ENCODE measurements at places on chromosomes 2 and 18. TPM values are rescaled to one million over a fixed set of nuclear protein-coding genes. Genes with fewer than 3 reads are reported as not detected.

ARID5A gene
- total RNA-seq: 17.6 TPM

IKZF2 gene
- total RNA-seq: 11.1 TPM

DNA sequence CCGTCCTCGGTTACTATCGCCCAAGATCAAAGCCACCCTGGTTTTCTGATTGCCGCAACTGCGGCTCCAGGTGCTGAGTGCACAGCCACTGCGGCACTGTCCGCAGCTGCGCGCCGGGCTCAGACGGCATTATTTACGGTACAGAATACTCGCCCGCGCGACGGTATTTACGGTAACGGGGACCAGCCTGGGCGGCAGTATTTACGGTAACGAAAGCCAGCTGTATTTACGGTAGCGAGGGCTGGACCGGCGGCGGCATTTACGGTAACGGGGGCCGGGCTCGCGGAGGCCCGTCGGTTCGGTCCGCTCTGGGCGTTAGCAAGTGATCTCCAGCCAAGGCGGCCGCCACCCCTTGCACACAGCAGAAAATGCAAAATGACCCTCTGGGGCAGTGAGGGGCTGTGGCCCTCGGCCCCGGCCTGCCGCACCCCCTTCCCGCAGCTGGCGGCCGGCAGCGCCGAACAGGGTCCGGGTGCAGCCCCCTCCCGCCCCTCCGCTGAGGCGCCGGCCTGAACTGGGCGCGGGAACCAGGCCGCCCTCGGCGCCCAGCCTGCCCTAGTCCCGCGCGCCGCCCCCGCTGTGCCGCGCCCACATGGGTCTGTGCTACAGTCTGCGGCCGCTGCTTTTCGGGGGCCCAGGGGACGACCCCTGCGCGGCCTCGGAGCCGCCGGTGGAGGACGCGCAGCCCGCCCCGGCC is at the start of gene GNAL:
TSS of gene GNAL (plus strand) at position 293 of the 697 bp plus-strand sequence. CDS start at position 593, 300 bp downstream.
- peak; percentile 83 for DNase-seq

GRCh38 chr2:97731274-97732020 is 18.1 kb downstream of the ZAP70 start:
- no peak for DNase-seq

DNA sequence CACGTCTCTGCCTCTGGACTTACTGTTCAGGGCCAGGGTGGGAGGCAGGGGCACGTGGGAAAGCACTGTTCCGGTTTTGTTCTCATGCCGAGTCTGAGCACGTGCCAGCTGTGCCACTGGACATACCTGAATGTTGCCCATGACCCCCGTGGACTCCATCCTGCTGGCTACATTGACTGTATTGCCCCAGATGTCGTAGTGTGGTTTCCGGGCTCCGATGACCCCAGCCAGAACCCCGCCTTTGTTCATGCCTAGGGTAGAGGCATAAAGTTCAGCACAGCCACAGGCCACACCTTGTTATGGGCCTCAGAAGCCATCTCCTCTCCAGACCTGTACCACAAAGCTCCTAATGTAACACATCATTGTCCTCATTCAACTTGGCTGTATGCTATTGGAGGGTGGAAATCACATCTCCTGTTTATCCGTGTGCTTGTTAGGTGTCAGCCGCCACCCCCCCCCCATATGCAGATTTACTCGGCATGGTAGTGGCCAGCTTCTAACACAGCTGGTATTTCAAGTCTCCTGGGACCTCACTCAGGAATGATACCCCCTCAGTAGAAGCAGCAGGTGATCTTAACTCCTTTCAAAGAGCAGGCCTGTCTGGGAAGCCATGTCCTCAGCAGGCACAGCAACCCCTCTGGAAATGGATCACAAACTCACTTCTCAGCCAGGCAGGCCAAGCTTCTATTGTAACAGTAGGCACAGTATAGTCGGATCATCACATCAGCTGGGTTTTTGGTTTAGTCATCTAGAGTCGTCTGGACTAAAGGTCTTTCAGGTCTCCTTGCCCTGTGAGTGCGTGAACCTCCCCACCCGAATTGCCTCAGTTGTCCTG is 27.6 kb downstream of the CENPO start:
- no peak for DNase-seq

GRCh38 chr18:78790511-78790910 is 189.1 kb upstream of the SALL3 start:
- DNase-seq: no peak

GRCh38 chr2:105315314-105315713 is 14.2 kb downstream of the TGFBRAP1 start:
- no peak for DNase-seq

GRCh38 chr18:49619801-49620200 is 57.9 kb downstream of the LIPG start:
- no peak for DNase-seq

DNA sequence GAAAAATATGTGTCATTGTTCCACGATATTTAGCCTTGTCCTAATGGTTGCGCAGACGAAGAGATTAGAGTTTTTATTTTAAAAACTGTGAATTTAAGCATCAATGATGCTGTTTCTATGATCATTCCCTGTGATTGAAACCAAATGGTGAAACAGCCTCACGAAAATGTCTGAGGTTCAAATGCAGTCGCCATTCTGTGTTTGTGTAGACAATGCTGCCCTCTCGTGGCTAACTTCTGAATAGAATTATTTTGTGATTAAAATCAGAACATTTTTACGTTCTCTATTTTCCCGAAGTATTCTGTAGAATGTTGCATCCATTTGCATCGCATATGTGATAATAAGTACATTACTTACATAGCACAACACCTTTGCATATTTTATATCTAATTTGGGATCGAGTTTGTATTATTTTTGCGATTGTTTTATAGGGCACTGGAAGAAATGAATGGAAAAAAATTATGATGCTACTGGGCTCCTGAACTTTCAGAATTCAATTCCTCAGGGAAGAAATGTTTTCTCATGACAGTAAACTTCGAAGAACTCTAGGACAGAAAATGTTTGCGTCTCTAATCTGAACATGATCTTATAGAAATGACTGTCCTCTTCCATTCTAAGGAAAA is 54.8 kb upstream of the CREB1 start:
- no peak for DNase-seq

Data from mucosa of descending colon (tissue), 3 donors.